ENCODE measurements at places on chromosomes 5 and 9.

GRCh38 chr5:158039441-158039840, 180.5 kb upstream of the CLINT1 start:
- no peak for DNase-seq

DNA sequence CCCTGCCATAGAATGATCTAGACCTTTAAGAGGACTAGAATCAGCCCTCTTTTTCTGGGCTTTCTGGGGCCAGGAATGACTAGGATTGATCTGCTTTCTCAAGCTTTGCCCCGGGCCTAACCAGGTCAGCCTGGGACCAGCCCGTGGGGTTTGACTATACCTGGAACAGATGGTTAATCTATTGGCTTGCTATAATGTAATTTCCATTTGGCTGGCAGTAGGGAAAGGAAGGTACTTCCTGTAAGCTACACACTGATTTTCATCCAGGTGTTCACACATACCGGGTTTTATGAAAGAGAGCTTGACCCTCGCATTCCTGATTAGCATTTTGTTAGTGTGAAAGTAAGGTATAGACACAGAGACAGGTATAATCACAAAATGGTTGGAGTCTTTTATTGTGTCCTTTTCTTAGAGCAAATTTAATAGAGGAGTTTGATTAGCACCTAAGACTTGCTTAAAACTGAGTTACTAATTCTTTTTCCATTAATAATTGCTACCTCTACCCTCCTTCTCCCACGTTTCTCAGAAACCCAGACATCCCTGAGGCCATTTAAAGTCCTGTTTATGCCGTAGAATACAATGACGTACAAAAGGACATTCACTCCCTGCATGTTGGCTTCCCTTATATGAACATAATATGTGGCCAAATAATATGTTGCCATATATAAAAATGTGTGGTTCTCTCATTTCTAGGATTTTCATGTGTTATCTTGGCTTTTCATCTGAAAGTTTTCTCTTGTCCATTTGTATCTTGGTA, 17.3 kb downstream of the LNPEP start:
- no peak for DNase-seq

GRCh38 chr5:92922231-92922967, 658.6 kb downstream of the NR2F1-AS1 start:
- DNase-seq = no peak

- DNase-seq = no peak
Measured at GRCh38 chr9:4066120-4066519, 233.7 kb downstream of the GLIS3 start.

GRCh38 chr9:7176561-7176960, 418.8 kb downstream of the KDM4C start:
- no peak for DNase-seq

GRCh38 chr5:127673117-127673800, 24.4 kb downstream of the CTXN3 start:
- DNase-seq = peak; percentile 38

- DNase-seq = no peak
Measured at GRCh38 chr5:14445576-14446290, 135.9 kb upstream of the OTULINL start.

DNA sequence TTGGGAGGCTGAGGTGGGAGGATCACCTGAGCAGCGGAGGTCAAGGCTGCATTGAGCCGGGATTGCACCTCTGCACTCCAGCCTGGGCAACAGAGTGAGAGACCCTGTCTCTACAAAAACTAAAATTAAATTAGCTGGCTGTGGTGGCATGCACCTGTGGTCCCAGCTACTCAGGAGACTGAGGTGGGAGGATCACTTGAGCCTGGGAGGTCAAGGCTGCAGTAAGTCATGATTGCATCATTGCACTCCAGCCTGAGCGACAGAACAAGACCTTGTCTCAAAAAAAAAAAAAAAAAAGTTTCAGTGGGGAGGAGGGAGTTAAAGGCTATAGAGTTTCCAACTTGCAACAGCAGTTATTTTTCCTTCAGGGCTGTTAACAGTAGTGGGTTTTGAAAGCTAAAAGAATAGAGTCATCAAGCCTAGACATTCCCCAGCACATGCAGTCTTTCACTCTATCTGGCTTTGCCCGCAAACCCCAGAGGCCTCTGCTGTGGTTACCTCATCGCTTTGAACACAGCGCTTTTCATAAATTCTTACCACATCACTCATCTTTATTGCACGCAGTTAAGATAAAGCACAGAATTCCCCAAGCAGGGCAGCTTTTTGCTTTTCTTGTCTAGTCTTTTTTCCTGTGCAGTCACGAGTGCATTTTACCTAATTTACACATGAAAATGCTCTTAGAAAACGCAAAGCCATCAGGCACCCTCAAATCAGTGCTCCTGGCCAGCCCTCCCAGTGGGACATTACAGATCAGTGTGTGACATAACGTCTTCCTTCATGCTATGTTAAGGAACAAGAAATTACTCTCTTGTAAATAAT, 8.7 kb upstream of the SLC2A8 start:
- DNase-seq = peak; percentile 93

- DNase-seq = peak; percentile 8
Measured at GRCh38 chr5:89729623-89730301, 679.8 kb downstream of the CETN3 start.

- no peak for DNase-seq
Measured at GRCh38 chr9:112295174-112295573, 38.2 kb downstream of the PTBP3 start.

DNA sequence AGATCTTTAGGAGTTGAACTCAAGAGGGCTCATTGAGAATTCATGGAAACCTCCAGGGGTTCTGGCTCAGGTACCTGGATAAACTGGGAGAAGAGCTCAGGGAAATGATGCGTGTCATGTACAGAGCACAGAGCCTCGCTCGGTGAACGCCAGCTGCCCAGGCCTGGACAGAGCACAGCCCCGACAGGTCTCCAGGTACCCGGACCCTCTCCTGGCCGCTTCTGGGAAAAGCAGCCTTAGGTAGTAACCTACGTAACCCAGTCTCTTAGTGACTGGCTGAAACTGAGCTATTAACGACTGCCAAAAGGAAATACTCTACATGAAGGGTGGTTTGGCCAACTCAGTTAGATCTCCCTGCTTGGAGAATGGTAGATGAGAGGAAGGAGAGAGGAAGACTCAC, 157.4 kb downstream of the TTLL11 start:
- no peak for DNase-seq

GRCh38 chr5:11044581-11044980, 283.5 kb upstream of the DAP start:
- DNase-seq = no peak

DNA sequence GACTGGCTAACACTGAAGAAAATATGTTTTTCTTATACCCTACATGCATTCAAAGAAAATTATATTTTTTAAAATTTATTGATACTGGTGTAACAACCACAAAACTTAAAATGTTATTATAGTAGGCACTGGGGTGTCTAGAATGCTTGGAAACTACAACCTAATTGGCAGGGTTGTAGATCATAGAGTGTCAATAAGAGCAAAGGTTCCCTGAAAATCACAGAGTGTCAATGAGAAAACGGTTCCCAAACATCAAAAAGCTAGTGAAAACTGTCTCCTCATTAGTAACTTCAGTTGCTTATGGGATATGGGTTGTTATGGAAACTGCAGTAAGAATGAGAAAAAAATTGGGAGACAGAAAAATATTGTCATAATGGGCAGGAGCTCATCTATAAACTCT, 214.4 kb upstream of the CCNG1 start:
- no peak for DNase-seq

GRCh38 chr5:14218011-14218410, 74.9 kb downstream of the TRIO start:
- no peak for DNase-seq

- DNase-seq = no peak
Measured at GRCh38 chr9:77759391-77759790, 111.3 kb upstream of the GNA14 start.

- peak; percentile 78 for DNase-seq
Measured at GRCh38 chr5:137560420-137560819, 61.3 kb upstream of the SPOCK1 start.

- DNase-seq = peak; percentile 88
Measured at GRCh38 chr5:151257731-151258181, 4.8 kb downstream of the GM2A start.

GRCh38 chr9:37511016-37512010, 25.6 kb downstream of the POLR1E start:
- peak; percentile 11 for DNase-seq

DNA sequence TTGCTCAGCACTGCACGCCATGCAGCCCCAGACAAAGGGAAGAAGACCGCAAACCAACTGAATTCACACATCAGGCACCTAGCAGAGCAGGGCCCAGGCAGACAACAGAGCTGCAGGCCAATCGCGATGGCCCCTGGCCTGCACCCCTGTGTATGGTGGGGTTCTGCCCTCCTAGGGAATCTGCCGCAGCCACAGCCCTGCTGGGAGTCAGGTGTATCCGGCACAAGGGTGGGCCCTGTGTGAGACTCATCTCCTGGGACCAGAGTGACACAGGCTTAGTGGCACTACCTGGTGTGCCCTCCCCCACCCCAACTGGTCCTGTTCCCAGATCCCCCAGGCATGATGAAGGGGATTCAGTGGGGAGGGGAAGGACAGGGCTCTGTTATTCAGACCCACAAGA, 122.8 kb downstream of the ATPSCKMT start:
- no peak for DNase-seq

- no peak for DNase-seq
Measured at GRCh38 chr5:66230551-66230950, 86.5 kb downstream of the SREK1 start.

Data from MCF 10A (cell line).